Activated gamma-delta T cell treated with anti-CD3 and anti-CD28 coated beads, Interleukin-2, amount 50 U/mL, for 16 hours (primary cell): ENCODE measurements at places on chromosomes 3 and 15.
A peak's percentile ranks its signal among the peaks of the same experiment; 100 is the strongest.

DNA sequence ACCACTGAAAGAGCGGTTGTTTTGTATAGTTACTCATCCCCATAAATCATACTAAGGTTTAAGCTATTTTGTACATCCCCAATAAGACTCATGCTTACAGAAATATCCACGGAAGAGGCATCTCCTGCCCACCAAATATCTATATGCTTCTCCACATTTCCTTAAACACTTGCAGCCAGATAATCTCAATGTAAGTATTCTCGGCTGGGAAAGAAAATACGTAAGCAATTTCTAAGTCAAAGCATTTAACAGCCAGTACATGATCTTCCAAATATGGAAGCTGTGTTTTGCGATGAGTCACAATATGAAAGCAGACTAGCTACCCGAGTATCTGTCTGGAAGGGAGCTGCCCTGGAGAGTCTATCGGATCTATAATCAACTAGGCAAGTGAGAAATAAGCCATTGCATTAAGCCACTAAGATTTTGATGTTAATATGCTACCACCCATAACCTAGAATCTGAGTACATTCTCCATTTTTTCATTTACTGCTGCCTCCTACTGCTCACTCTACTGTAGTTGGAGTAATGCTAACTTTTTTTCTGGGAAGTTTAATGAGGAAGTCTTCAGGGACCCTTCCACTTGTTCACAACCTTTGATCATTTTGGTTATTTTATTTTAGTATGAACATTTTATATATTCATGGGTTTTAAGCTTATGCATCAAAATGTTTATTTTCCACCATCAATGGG lies 26.9 kb upstream of the ZMAT3 start:
- DNase-seq = no peak

DNA sequence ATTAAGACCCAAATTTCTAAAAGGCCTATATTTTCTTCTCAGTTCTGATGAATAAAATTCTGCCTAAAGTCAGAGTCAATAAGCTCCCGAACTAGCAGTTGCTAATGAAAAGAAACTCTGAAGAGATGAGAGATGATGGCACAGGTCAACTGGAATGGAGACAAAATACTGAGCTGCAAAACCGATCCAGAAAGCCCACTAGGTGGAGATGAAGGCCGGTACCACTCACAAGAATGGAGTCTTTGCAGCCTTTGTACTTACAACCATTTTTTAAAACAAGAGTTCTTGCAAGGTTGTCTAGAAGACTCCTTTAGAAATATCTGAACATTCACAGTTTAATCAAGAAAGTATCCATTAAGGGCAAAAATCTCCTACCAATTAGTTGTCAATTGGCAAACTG lies 119.9 kb upstream of the TJP1 start:
- no peak for DNase-seq

DNA sequence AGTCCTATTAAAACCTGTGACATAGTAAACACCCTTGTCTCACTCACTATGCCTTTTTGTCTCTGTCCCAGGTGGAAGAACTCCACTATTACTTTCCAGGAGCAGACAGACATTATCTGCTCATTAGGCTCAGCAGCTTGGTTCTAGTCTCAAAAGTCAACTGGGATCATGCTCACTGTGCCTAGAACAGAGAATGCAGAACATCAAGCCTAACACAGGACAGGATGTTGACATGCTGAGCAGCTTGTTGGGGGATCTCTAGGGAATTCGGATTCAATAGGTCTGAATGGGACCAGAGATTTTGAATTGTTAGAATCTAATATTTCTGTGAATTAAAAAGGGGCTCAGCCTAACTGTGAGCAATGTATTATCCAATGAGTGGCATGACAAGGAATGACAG lies 6.4 kb downstream of the MB21D2 start:
- DNase-seq = no peak

DNA sequence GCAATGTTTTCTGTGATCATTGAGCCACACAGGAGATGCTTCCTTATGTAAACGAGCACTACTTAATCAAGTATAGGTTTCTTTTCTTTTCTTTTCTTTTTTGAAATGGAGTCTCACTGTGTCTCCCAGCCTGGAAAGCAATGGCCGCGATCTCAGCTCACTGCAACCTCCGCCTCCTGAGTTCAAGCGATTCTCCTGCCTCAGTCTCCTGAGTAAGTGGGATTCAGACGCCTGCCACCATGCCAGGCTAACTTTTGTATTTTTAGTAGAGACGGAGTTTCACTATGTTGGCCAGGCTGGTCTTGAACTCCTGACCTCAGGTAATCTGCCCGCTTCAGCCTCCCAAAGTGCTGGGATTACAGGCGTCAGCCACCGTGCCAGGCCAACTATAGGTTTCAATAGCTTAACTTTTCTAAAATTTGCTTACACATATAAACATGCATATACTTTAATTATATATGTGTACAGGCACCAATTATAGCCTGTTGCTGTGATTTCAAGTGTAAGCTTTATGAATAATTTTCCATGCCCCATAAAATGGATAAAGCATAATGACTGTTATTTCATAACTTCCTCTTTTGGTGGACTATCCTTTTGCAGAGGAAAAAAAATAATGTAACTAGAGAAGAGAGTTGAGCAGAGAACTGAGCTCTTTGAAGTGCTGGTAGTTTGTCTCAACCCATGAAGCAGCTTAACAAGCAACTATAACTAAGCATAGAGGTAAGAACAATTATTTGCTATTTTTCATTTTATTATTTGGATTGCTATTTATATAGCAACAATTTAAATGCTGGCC lies 24.8 kb upstream of the MBNL1 start:
- DNase-seq = no peak

GRCh38 chr3:79306934-79307570 lies 460.7 kb downstream of the ROBO1 start:
- no peak for DNase-seq

GRCh38 chr3:120569222-120570057 lies 26.7 kb upstream of the NDUFB4 start:
- DNase-seq = no peak

DNA sequence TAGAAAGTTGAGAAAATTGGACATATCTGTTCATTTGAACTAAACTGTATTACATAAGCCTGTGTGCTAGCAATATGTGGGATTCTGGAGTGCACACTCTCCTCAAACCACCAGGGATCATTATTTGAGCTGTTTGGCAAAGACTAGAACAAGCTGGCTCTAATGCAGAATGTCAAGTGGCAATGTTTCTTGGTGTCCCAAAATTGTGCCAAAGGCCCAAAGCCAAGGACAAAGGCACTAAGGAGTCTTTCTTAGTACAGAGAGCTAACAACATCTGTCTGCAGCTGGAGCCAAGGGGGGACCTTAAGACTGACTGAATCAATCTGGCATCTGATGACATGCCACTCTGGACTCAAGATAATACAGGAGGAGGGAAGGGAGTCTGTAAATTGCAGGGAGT lies 76.7 kb upstream of the STRIT1 start:
- no peak for DNase-seq

DNA sequence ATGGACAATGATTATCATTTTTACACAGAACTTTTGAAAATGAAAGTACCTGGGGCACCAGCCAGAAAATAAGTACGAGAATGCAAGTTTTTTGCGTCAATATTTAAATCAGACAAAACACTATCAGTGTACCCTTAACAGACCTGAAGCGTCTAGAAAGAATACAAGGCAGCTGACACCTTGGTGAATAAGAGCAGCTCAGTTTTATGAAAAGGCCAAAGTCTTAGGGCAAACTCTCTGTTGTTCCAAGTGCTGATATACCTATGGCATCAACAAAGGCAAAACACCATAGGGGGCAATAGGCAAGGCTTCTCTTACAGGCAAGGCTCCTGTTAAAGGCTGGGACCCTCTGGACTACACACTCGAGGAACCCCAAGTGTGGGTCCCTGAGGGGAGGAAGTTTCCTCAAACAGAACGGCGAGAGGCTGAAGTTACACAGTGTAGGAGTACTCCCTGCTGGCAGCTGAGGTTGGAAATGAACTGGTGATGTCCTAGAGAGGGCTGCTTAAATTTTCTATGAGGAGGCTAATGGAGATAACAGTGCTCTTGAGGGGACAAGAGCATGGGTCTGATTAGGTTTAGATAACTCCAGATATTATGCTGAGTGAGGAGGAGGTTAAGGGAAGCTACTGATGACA lies 291.0 kb downstream of the TIGIT start:
- no peak for DNase-seq

GRCh38 chr3:33134026-33134625 lies 20.3 kb downstream of the CRTAP start:
- DNase-seq = no peak

DNA sequence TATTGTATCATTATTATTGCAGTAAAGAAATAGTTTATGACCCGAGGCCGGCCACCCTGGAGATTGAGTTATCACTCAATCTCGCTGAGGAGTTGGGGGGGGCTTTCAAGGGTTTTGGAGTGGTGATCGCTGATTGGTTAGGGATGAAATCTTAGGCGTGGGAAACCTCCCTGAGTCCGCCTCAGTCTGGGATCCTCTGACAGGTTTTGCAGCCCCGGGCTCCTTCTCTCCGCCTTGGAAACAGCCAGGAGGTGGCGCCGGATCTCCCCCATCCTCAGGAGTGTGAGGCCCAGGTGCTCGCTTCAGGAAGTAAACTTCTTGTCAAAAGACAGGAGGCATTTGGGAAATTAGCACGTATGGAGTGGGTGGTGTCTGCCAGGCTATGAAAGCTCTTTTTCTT lies 41.1 kb upstream of the SEC61A1 start:
- DNase-seq = no peak

GRCh38 chr3:73271-73670 lies 123.3 kb upstream of the CHL1 start:
- no peak for DNase-seq

DNA sequence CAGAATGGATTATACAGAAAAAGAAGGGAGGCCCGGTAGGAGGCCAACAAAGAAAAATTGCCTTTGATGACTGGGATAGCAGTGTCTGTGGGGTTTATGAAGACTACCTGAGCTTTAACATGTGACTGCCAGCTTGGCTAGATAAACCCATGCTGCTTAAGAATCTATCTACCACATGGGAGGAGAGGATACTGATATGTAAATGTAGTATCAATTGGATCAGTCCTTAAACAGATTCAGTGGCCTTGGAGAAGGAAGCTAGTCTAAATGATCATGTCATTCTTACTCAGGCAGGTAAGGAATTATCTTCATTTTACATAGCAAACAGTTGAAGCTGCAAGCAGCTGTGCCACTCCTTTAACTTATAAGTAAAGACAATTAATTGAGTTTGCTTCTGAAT lies 50.0 kb upstream of the SYNPR start:
- no peak for DNase-seq

DNA sequence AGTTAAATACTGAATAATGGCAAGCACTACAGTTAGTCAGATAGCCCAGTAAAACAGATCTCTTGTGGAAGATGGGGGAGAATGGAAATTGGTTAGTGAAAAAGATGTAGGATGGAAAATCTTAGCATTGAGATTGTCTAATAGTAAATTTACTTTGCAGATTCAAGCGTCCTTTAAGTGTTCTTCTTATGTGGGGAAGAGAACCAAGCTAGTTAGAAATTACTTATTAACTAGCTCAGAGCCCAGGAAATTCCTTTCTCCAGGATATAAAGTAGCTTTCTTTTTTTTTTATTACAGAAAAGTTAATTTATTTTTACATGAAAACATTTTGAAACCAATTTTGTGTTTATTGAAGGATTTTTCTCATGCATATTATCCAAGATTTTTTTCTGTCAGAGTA lies 36.7 kb downstream of the TIPARP start:
- no peak for DNase-seq

DNA sequence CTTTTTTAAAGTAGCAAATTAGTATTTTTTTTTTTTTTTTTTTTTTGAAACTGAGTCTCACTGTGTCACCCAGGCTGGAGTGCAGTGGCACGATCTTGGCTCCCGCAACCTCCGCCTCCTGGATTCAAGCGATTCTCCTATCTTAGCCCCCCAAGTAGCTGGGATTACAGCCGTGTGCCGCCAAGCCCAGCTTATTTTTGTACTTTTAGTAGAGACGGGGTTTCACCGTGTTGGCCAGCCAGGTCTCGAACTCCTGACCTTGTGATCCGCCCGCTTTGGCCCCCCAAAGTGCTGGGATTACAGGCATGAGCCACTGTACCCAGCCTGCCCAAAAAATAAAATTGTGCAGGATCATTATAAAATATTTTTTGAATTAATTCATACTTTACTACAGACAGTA lies 272.2 kb upstream of the UBE2E1 start:
- no peak for DNase-seq

GRCh38 chr3:104909198-104909597 lies 457.5 kb upstream of the ALCAM start:
- no peak for DNase-seq

- no peak for DNase-seq
Observed at GRCh38 chr15:88900309-88900981, 5.1 kb upstream of the HAPLN3 start.

DNA sequence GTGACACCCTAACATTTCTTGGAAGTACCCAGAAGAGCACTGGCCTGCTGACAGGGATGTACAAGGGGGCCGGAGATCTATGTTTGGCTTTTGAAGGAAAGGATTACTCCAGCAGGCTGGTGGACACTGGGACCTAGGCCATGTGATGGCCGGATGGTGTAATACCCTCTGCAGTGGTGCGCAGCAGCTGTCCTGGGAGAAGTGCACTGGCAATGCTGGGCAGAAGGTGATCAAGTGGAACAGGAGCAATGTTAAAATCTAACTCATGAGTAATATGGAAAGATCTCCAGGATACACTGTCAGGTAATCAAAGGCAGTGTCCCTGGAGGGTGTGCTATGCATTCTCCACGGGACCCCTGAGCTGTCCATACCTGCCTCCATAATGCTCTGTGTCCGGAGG lies 71.2 kb upstream of the POMGNT2 start:
- no peak for DNase-seq

- DNase-seq = no peak
Observed at GRCh38 chr3:133954717-133955360, 59.2 kb upstream of the RAB6B start.

GRCh38 chr3:192262001-192262400 lies 465.3 kb downstream of the FGF12 start:
- DNase-seq = no peak

- DNase-seq = no peak
Observed at GRCh38 chr15:28962851-28963710, 77.3 kb downstream of the APBA2 start.

GRCh38 chr3:161028555-161029153 lies 76.5 kb downstream of the B3GALNT1 start:
- no peak for DNase-seq

- DNase-seq = no peak
Observed at GRCh38 chr3:79773291-79773690, 5.5 kb upstream of the ROBO1 start.

DNA sequence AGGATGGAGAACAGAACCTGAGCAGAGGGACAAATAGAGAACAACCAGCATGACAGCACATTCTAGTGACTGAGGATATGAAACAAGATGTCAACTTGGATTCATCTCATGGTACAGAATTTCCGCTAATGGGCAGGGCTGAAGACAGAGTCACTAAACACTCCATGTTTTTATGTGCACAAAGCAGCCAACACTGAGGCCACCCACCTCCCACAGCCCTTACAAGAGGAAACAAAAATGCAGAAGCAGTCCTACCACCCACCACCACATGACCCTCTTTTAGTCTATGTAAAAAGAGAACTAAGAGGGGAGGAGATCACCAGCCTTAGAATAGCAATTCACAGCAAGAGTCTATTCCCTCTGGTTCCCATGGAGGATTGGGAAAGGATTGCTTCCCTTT lies 131.4 kb upstream of the UBE2E2 start:
- DNase-seq = no peak

GRCh38 chr15:76846782-76847181 lies 58.4 kb downstream of the SCAPER start:
- DNase-seq = no peak

- no peak for DNase-seq
Observed at GRCh38 chr15:52337198-52337853, 41.7 kb upstream of the MYO5C start.

GRCh38 chr15:78565097-78565950 lies at the start of gene CHRNA5:
CHRNA5 (plus strand) TSS chr15:78565520; CDS start chr15:78565720, 200 bp downstream.
- peak; percentile 44 for DNase-seq

GRCh38 chr3:194540274-194540905 lies 53.6 kb upstream of the ATP13A3 start:
- DNase-seq = no peak
